ENCODE measurements at places on chromosomes 1 and 21.
A peak's percentile ranks its signal among the peaks of the same experiment; 100 is the strongest.

DNA sequence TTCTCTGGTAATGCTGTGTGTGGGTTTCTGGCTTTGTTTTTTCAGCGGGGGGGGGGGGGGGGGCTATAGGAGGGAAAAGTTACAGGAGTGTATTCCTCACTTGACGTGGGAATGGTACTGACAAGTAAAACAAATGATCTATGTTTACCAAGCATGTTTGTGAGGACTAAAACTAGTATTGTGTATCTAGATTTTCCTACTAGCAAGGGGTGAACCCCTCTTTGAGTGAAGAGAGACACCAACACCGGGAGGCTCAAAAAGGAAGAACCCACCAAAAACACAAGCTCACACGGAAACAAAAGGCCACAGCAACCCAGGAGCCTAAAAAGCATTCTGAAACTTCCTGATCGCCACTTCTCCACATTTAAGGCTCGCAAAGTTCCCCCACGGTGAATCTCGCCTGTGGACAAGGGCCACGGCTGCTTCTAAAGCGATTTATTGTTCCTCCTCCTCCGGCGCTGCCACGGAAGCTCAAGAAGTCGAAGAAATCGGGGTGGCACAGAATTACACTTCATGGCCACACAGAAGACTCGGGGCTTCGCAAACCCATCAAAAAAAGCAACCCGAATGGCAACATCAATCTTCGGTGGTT is 703 bp downstream of the PUM1 start:
- peak; percentile 44 for DNase-seq

- no peak for DNase-seq
Measured at GRCh38 chr21:44057960-44058651, 46.0 kb downstream of the TRAPPC10 start.

- DNase-seq, result peak; percentile 85
Measured at GRCh38 chr1:85612704-85613361, 32.3 kb downstream of the CCN1 start.

GRCh38 chr21:43782431-43783097 is 6.5 kb upstream of the CSTB start:
- DNase-seq, result no peak

DNA sequence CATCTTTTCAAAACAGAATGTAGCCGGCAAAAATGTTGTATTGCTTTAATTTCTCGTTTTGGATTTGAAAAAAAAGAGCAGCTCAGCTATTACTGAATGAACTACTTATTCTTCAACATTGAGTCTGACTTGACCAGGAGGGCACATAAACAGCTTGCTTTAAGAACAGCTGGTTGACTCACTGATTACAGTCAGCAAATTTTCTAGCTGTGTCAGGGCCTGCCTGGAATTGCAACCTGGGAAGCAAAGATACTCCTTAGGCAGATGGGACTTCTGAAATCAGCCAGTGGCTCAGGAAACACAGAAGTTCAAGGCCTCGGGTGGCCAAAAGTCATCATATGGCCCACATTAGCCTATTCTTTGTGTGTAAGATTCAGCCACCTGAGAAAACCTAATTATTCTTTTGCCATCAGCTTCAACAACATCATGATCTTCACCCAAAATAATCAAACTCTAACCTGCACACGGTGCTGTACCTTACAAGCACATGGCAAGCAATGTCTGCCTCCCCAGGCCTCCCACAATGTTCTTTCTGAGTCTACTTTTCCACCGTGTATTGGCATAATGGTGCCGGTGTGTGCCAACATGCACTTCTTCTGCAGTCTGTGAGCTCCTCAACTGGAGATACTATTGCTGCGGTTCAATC is 307.2 kb downstream of the HHIPL2 start:
- DNase-seq, result no peak

GRCh38 chr1:90509225-90510048 is 207.7 kb downstream of the BARHL2 start:
- no peak for DNase-seq

DNA sequence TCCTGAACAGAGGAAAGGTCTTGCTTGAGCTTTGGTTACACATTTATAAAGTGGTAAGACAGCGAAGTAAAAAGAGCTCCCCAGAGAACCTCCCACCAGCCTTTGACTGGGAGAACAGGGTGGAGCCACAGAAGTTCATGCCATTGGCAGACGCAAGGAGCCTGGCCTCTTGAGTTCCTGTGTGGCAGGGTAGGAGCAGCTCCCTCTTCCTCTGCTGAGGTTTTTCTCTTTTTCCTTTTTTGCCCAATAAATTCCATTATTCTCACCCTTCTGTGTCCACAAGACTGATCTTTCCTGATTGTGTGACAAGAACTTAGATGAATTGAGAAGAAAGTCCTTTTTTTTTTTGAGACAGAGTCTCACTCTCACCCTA is 4.3 kb downstream of the THEM4 start:
- no peak for DNase-seq

DNA sequence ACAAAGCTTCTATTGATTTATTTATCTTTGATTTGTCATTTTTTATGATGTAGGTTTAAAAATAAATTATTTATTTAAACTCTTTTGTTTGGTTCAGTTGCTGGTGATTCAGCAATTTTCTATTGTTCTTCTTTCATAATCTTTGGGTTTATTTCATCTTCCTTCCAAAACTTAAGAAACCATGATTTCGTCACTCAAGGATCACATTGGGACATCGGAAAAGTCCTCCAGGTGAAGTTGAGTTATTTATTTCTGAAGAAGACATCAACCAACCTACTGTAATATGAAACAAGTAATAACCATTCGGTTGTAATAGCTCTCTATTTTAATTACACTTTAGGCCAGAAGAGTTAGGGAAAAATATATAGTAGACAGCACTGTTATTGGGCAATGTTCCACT is 23.0 kb upstream of the WLS start:
- no peak for DNase-seq

DNA sequence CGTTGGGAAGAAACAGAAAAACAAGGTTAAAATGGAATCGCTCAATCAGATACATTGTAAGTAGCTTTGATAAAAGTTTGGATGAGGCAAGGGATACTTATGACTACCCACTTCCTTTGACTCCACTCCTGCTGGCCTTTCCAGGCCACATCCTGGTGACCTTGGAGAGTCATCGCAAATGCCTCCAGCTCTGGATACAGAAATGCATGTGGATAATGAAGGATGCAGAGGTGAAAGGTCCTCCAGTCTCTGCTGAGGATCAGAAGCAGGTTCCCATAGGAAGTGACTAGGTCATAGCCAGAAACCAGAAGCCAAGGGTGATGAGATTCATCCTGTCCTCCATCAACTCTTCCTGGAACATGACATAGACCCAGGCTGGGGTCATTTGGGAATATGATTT is 6.2 kb upstream of the CAMK1G start:
- DNase-seq, result no peak

DNA sequence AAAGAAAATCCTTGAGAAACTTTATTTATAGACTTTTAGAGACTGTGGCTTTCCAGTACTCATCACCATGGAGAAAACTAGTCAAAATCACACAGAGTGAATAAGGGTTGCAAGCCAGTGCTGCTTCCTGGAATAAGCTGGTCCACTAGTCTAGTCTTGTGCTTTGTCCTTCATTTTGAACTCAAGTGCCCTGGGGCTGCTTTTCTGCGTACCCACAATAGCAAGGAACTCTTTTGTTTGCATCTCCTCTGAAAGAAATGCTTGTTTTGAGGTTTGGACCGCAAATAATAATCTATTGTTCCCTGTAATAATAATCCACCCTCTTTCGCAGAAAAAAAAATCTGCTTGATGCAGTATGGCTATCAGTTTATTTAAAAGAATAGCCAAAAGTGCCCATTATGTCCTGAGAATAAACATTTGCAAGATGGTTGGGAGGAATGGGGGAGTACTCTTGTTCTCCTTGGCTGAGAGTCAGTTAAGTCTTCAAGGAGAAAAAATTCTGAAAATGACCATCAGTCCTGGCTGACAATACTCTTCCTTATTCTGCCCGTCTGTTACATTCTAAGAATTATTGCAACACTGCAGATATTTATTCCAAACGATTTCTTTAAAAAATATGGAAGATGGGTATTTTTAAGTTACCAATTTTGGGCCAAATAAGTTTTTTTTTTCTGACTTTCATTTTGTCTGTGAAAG is 41.9 kb downstream of the MPZL1 start:
- no peak for DNase-seq

GRCh38 chr1:193068013-193068412 is 8.6 kb downstream of the RO60 start:
- DNase-seq, result no peak

Data from SW 1271 (cell line).